EH (cell line): ENCODE measurements at places on chromosomes 5 and 9.

DNA sequence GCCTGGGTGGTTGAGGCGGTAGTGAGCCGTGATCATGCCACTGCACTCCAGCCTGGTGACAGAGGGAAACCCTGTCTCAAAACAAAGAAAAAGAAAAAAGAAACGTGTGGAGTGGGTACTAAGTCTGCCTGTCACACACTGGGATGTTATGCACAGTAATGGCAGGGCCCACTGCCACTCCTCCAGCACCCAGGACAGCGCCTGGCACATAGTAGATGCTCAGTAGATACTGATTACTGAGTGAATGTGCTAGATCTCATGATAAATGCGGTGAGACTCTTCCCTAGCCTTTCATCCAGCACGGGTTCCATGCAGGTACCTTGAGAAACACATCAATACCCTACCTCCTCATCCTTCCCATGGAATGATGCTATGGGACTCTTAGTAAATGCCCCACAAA is 87.4 kb upstream of the HSPA9 start:
- peak; percentile 49 for DNase-seq

- DNase-seq, result peak; percentile 58
Observed at GRCh38 chr9:95055334-95055850, 262.1 kb downstream of the FANCC start.

DNA sequence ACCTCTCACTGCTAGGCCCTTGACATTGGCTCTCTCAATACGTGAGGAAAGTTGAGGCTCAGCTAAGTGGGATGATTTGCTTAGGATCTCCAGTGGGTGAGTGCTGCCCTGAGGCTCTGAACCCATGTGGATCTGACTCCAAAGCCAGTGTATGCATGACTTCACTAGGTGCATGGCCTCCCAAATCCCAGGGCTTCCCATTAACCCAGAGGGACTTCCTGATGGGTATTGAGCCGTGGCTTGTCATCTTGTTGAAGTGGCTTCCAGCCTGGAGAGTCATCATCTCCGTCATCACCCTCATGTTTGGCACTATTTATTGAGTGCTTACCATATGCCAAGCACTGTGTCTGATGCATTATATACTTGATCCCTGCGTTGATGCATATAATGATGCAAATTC is 37.3 kb upstream of the TEX48 start:
- DNase-seq, result no peak

- no peak for DNase-seq
Observed at GRCh38 chr5:109645707-109646192, 44.0 kb upstream of the MAN2A1 start.

DNA sequence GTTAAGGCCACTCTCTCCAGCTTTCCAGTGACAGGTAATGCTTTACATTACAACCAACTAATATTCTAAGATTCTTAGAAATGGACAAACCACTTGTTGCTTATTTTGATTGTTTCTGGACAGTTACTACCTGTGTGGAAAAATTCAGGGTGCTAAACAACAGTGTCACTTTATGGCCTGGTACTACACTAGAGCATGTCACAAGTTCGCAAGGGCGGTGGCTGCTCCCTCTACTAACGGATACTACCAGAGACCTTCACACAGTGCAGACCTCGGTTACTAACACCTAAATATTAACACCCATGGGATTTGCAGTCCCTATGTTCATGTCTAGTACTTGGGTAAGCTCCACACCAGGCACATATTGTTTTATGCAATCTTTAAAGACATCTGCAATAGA is 13.4 kb downstream of the HMGXB3 start:
- DNase-seq, result no peak

GRCh38 chr5:105506692-105507277 is 1944.2 kb upstream of the NUDT12 start:
- DNase-seq, result no peak

GRCh38 chr9:129442803-129443511 is 177.9 kb downstream of the C9orf50 start:
- DNase-seq, result no peak

DNA sequence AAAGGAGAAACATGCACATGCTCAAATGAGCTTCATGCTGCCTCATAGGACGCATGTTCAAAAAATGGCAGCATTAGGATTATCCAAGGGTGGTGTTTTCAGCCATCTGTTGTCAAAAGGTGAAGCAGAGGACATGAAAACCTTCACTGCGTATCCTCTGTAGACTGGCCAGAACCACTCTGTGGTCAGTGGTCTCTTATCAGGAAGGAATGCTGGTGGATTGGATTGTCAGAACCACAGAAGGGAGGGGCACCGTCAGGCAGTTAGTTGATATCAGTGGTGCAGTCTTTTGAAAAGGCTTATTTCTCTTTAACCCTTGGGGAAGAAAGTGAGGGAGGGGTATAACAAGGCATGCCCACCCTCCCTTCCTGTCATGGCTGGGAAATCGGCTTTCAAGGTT is 100.1 kb downstream of the FBXL7 start:
- DNase-seq, result no peak

DNA sequence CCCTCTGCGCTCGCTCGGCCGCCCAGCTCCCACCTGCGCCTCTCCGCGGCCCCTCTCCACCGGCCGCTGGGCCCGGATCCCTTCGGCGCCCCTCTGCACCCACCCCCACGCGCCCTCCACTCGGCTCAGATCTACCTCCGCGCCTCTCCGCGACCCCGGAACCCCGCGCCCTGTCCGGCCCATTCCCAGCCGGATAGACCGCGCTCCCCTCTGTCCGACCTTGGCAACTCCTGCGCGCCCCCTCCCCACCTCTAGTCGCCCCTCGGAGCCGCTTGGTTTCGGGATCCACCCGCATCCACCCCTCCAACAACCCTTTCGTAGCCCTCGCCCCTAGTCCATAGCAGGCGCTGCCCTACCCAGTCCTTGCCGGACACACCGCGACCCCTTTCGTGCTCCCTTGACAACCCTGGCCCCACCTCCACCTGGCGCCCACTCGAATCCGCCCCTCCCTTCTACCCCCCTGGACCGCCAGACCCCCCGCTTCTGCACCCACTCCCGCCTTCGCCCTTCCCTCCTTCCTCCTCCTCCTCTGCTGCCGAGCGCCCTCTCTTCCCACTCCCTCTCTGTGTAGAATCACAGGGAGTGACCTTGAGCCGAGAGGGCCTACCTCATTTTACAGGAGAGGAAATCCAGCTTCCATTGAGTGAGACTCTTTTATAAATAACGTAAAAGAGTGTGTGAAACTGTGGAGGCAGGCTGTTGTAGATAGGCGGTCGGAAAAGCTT is 525 bp upstream of the AK3 start:
- DNase-seq, result no peak

DNA sequence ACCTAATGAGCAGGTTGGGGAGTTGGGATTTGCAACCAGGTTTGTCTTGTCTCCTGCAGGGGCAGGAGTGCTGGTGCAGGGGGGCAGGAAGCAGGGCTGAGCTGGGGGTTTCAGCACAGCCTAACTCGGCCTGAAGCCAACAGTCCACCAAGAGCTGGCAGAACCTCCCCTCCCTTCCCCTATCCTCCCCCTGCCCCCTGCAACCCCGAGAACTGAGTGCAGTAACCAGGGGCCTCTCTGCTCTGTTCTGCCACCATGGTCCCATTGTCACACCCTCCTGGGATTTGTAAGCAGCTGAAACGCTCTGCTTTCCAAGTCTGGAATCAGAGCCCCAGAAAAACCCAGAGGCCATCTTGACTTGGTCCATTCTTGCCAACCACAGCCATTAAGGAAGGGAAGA is 72.9 kb downstream of the ARHGEF37 start:
- no peak for DNase-seq

GRCh38 chr5:176474476-176474875 is 26.3 kb downstream of the FAF2 start:
- peak; percentile 86 for DNase-seq

DNA sequence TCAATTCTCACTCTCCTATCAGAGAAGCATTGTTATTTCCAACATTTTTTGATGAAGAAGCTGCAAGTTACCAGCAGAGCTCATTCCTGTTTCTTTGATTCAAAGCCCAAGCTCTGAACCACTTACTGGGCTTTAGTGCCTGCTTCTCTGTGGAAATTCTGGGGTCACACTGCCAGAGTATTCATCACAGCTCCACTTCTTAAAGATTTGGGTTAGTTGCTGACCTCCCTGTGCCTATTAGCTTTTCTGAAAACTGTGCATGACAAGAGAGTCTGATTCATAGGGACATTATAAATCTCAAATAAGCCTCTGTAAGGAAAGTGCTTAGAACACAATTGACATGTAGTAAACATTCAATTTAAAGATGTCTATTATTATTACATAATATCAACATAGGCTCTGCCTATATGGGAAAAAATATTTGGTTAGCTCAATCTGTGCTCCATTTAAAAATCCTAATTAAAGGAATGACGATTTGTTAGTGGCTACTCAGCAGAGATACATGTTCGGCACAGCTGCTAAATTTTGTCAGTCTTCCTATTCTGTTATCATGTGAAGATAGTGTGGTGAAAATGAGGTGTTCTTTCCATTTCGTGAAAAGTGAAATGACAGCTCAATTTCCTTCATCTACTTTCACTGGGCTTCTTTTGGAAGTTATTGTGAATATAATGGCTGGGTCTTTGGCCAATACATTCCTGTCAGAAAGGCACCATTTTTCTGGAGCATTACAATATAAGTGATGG is 293.0 kb downstream of the KCTD16 start:
- no peak for DNase-seq

GRCh38 chr9:19087106-19088000 is 15.4 kb downstream of the HAUS6 start:
- peak; percentile 45 for DNase-seq

DNA sequence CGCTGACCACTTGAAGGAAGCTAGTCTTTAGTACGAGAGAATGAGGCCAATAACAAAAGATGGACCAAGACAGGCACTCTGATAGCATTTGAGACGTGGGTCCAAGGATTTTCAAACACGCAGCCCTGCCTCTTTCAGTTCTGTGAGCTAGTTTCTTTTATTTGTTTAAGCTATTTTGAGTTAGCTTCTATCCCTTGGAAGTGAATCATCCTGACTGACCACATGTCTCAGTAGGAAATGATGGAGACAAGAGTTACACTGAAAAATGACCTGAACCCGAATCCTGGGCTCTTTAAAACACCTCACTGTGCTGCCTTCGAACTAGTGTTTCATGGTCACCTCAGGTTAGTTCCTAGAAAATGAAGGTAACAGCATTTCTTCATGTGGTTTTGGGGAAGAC is 9.9 kb downstream of the TEK start:
- DNase-seq, result peak; percentile 73

- peak; percentile 95 for DNase-seq
Observed at GRCh38 chr9:88747768-88748167, 212.8 kb downstream of the NXNL2 start.

GRCh38 chr5:162699361-162699760 is 631.8 kb downstream of the GABRG2 start:
- no peak for DNase-seq

DNA sequence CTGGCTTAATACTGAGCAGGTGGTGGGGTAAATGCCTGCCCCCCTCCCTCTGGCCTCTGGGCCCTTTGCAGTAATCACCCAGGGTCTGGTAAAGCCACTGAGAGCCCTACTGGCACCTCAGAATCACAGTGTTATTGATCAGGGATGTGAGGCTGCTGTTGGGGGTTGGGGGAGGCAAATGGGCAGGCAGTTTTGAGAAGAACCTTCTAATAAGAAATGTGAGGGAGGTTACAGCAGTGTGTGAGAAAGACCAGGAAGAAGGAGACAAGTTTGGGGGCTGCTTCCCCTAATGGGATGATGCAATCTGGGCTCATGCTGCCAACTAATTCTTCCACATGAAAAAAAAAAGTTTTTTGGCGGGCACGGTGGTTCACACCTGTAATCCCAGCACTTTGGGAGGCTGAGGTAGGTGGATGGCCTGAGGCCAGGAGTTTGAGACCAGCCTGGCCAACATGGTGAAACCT is 3.1 kb upstream of the B4GALT7 start:
- DNase-seq, result no peak

- DNase-seq, result peak; percentile 63
Observed at GRCh38 chr5:123881759-123882244, 369.8 kb downstream of the CSNK1G3 start.

- DNase-seq, result peak; percentile 94
Observed at GRCh38 chr5:149404746-149405549, 25.9 kb upstream of the IL17B start.

DNA sequence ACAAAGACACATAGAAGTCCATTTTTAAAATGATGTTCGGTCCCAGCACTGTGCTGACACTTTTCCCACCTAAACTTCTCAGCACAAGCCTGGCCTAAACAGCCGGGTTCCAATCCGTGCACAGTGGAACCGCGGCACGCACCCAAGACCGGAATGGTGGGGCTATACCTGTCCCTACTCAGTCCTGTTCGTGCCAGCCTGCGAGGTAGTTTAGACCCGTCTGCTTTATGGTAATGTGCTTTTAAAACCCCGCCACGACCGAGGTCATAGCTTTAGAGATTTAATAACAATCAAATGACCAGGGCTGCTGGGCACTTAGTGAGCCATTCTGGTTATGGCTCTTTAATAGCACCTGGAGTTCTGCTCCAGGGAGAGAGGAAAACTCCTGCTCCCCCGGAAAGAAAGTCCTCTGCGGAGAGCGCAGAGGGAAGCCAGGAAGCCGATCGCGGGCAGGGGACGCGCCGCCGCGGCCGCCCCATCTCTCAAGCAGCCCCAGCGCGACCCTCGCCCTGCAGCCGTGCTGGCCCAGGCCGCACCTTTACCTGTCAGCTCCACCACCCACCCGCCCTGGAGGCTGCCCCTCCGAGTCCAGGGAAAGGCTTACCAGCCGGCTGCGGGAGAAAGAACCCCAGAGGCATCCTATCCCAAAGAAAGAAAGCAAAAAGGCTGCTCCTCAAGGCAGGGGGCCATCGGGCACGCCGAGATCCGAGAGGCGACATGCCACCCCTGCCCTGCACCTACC is 511 bp downstream of the ARL15 start:
- peak; percentile 47 for DNase-seq

DNA sequence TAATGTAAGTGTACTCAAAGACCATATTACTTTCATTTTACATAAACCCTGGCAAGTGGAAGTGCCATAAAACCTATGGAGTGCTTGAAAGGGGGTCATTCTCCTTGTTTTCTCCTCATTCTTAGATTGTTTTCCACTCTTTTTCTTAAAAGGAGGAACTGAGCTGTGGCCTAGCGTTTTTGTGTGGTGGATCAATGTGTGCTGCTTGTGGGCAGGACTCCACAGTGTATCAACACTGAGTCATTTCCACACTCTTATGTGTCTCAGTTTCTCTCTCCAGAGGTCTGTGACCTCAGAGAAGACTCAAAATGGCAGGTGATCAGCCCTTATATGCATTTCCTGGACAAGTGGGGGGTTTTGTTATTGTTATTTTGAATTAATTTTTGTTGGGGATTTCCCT is 516.1 kb upstream of the CDH10 start:
- no peak for DNase-seq

DNA sequence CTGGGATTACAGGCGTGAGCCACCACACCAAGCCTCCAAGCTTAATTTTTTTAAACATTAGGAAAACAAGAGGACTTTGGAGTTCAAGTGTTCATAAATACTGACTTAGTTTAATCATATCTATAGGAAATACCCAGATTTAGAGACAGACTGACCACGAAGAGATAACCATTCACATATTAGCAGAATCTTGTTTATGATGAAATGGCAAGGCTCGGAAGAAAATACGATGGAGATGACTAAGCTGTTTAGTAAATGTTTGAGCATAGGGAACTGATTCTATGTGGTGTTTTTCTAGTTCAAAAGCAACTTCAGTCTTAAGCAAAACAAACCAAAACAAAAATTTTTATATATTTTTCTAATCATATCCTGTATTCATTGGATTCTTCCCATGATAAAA is 13.5 kb upstream of the TUSC1 start:
- DNase-seq, result no peak

- no peak for DNase-seq
Observed at GRCh38 chr9:76247426-76247825, 146.8 kb downstream of the RFK start.
